ENCODE measurements at places on chromosomes 2 and 18.

DNA sequence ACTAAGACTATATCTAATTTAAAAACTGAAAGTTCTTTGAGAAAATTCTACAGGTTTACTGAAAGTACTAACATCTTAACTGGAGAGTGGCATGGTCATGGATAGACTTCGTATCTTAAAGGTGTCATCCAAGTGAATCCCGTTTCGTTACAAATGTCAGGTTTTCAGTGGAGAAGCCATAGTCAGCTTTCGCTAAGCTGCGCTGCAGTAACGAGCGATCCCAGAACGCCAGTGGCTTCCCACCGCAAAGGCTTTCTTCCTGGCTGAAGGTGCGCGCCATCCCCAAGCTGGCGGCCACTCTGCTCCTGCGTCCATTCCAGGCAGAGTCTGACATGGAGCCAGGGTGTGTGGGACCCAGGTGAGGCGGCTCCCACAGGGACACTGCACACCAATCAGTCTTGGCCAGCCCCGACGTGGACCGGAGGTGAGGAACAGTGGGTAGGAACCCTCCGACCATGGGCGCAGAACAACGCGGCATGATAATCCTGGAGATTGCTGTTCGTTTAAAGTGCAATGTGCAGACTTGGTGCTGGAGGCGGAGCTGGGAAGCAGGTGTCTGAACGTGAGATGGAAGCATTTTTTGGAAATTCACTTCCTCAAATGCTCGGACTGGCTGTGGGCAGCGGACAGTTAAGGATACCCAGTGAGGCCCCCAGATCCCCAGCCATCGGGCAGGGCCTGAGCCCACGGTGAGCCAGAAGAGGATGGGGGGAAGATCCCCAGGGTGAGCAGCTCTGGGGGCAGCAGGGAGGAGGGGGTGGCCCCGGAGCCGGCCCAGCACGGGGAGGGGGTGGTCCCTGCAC is 27.8 kb upstream of the KCNG2 start:
- no peak for DNase-seq

DNA sequence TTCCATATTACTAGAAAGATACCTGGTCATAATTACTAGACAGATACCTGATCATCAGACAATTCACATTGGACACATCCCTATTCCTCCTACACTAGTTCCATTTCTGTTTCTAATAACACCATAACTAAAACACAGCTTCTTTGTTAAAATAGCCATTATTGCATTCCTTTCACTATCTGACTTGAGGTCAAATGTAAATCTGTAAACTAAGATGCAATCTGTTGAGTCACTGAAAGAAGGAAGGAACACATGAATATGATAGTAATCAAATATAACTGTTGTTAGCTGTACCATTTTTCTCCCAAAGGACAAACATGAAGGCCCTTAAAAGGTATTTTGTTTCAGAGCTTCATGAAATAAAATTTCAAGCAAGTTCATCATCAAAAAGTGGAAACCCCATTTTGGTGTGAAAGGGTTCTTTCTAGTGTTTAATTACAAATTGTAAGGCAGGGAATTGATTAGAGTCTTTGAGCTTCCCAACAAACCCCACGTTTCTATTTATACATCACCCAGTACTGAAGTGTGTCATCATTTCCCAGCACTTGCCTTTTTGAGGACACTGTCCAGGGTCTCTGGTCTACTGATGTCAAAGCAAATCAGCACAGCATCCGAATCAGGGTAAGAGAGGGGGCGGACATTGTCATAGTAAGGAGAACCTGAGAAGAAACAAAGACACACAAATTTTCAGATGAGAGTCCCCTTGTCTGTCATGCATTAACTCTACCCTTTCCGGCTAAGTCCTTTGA is 13.0 kb downstream of the RND3 start:
- DNase-seq = no peak

- DNase-seq = no peak
These were observed 20.1 kb downstream of the OTOF start for GRCh38 chr2:26457695-26458364.

- no peak for DNase-seq
These were observed 3.7 kb upstream of the SPR start for GRCh38 chr2:72883356-72883962.

DNA sequence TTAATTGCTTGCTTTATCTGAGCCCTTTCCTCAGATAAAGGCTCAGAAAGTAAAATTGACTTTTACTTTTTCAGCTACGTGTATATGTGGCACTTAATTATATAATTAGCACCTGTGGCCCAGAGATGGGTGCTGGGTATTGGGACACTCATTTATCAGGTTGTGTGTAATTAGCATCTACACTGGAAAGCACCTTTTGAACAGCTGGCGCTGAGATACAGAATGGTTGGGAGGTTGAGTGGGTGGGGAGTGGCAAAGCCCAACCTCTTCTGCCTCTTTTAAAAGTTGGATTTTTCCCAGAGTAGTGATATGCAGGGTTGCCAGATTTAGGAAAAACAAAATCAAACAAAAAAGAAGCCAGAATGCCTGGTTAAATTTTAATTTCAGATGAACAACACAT is 23.9 kb downstream of the SPTBN1 start:
- no peak for DNase-seq

GRCh38 chr2:222268311-222268990 is 30.3 kb downstream of the PAX3 start:
- DNase-seq = no peak

DNA sequence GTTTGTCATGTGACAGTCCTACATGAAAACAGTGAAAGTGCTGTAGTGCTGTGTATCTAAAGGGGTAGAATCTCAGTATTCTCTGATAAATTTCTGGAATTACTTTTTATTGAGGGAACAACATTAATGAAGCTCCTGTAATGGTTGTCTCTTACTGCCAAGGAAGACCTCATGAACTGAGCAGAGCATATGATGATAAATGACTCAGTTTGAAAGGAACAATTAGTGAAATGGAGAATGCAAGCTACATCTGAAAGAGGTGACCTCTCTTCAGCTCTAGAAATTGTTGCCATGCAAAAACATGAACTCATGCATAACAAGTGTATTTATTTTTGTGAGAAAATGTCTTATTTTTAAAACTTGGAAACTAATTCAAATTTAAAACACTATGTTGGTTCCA is 93.6 kb downstream of the SCN9A start:
- DNase-seq = no peak

DNA sequence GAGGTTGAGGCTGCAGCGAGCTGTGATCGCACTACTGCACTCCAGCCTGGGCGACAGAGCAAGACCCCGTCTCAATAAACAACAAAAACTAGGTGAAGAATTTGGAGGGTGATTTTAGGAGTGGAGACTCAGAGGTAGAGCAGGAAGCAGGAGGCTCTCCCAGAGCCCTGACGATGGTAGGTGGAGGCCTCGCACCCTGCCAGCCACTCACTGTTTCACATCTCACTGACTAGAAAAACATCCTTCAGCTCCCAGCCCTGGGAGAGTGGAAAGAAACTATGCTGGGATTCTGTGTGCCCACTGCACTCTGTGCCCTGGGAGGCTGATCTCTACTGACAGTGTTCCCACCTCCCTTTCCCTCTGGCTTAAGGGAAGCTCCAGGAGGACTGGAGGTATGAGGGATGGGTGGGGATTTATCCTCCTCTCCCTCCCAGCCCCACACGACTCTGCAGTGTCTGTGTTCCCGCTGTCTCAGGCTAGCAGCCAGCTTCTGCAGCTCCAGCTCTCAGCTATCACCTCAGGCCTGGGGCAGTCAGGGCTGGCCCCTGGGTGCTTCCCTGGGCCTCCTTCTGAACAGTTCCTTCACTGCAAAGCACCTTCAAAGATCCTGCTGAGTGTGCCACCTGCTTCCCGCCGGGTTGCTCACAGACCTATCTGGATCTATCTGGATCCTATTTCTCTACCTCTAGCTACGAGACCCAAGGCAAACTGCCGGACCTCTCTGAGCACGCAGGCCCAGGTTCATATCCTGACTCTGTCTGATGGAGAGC is 9.6 kb downstream of the CIB4 start:
- no peak for DNase-seq

- no peak for DNase-seq
These were observed 1.4 kb downstream of the OTOS start for GRCh38 chr2:240139011-240139441.
